ENCODE measurements at places on chromosomes 16 and 17.
A peak's percentile ranks its signal among the peaks of the same experiment; 100 is the strongest.

DNA sequence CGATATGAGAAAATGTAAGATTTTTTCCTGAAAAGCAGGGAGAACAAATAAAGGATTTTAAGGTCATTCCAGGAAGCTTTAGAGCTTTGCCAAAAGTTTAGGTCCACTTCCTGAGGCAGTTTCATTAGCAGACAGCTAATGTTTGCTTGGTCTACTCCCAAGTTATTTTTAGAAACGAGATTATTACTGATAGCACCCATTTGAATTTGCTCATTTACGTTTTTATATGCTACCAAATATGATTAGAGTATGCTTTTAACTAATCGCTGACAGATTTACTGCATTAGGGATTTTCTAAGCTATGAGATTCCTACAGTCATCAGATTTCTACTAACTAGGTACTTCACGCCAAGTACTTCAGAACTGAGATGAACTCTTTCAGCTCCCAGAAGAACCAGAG lies 98.1 kb downstream of the WNT3 start:
- no peak for DNase-seq

- no peak for DNase-seq
Measured at GRCh38 chr16:86520317-86521210, 10.2 kb downstream of the FOXF1 start.

- no peak for DNase-seq
Measured at GRCh38 chr16:12168074-12169000, 191.8 kb downstream of the SNX29 start.

DNA sequence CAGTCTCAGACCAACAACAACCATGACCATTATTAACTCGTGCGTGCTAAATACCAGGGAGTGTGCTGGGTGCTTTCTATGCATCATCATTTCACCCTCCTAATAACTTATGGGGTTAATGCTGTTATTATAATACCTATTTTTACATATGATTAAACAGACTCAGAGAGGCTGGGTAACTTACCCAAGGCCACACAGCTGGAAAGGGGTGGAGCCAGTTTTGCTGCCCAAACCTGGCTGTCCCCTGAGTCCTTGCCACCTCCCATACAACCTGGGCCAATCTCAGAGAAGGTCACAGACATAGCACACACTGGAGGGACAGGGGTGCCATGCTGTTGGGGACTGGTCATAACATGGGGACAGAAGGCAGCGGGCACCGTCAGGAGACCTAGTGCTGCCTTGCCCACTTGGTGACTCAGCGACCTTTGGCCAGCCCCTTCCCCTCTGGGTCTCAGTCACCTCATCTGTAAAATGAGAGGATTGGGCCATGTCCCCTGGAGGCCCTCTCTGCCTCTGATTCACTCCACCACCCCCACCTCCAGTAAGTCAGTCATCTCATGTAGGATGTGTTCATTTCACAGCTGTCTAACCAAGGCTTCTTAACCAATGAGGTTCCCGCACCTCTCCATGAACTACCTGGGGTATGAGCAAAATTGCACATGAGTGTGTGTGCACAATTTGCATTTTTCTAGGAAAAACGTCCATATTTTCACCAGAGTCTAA lies 11.4 kb upstream of the FADS6 start:
- DNase-seq, result no peak

DNA sequence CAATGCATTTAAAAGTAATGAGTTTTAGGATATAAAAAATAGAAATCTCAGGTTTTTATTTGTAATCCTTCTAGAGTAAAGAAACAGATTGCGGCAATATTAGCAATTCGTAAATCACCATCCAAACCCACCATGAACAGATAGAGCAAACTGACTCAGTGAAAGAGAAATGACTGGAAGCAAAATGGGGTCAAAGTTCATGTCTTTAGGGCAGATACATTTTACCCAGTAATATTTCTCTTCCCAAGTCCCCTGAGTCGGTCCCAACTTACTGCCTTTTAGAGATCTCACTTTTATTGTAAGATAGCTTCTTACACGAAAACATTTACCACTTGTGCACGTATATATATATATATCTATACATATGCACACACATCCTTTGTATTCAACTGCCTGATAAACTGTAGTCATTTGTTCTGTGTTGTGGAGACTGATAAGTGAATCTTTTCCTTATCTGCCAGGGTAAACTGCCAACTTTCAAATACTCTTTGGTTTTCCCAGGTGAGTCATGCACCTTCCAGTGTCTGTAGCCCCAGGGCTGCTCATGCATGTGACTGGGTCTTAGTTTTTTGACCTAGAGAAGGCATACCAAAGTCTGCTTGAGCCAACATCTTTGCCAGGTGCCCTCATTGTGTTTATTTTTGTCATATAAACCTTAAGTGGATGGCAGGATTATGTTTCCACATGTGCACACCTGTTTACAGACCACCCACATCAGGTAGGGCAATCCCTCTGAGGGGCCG lies 7.8 kb upstream of the IRF8 start:
- DNase-seq, result no peak

DNA sequence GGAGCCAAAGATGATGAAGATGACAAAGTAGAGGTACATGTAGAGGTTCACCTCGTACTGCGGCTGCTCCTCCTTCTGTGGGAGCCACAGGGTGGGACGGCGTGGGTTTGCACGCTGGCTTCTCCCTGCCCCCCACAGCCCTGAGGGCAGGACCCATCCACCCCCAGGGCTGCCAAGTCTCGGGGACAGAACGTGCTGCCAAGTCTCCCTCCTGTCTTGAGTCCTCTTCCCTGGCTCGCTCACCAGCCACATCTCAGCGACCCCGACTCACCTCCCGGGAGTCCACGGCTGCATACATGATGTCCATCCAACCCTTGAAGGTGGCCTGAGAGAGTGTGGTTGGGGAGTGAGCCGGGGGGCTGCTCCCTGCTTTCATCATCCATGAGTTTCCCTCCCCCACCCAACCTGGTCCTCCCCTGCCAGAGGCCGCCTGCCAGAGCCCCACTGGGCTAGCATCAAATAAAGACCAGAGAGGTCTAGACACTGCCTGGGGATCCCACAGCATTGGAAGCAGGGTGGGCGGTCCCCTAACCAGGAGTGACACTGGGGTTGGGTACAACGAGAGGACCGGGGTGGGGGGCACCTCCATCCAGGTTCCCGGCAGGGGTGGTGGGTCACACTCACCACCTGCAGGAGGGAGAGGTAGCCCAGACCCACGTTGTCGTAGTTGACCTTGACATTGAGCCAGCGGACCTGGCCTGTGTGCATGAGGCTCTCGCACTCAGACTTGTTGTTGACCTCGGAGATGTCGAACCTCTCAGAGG lies 12.8 kb upstream of the CD79B start:
- no peak for DNase-seq

GRCh38 chr17:74077231-74077630 lies 126.2 kb upstream of the RPL38 start:
- no peak for DNase-seq

GRCh38 chr17:385836-386140 lies 33.2 kb upstream of the RPH3AL start:
- DNase-seq, result no peak

DNA sequence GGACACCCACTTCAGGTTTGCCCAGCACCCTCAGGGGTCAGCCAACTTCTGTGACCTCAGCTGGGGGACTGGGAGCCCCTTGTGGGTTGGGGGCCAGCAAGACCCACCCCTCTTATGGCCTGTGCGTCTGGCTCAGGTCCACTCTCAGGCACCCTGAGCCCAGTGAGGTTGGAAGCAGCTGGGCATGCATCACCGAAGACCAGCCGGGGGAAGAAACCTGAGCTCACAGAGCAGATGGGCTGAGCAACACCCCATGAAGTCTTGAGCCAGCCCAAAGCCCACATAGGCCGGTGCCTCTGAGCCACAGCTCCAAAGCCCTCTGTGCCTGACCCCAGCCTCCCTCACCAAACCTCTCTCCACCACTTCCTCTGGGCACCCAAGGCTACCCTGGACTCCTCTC lies 166.7 kb downstream of the RBFOX3 start:
- DNase-seq, result no peak

DNA sequence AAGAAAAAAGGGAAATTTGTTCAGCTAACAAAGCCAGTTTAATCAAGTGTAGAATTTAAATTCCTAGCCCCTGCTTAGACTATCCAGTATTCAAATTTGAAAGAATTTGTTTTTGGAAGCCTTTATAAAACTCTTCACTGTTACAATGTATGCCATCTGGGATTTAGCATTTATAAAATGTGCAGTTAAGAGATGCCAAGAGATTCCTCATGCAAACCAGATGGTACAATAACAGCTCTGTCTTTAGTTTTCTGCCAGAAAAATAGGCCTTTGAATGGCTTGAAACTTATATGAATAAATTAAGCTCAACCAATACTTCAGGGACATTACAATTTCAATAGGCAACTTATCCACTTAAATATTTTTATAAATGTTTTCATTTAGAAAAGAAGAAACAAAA lies 6.8 kb upstream of the ANKS4B start:
- peak; percentile 2 for DNase-seq

DNA sequence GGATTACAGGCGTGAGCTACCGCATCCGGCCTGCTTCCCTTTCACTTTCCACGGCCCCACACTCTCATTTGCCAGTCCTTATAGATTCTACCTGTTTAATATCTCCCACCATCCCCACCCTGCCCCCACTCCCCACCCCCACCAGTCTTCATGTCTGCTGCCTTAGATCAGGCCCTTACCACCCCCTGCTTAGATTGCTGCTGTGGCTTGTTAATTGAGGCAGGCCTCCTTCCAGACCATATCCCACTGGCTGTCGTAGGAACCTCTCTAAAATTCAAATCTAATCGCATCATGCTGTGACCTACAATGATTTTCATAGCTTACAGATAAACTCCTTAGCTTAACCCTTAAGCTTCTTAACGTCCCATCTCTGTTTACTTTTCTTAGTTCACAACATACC lies 4.9 kb downstream of the IQCK start:
- no peak for DNase-seq

GRCh38 chr17:48644910-48645557 lies 18.9 kb upstream of the HOXB9 start:
- no peak for DNase-seq

DNA sequence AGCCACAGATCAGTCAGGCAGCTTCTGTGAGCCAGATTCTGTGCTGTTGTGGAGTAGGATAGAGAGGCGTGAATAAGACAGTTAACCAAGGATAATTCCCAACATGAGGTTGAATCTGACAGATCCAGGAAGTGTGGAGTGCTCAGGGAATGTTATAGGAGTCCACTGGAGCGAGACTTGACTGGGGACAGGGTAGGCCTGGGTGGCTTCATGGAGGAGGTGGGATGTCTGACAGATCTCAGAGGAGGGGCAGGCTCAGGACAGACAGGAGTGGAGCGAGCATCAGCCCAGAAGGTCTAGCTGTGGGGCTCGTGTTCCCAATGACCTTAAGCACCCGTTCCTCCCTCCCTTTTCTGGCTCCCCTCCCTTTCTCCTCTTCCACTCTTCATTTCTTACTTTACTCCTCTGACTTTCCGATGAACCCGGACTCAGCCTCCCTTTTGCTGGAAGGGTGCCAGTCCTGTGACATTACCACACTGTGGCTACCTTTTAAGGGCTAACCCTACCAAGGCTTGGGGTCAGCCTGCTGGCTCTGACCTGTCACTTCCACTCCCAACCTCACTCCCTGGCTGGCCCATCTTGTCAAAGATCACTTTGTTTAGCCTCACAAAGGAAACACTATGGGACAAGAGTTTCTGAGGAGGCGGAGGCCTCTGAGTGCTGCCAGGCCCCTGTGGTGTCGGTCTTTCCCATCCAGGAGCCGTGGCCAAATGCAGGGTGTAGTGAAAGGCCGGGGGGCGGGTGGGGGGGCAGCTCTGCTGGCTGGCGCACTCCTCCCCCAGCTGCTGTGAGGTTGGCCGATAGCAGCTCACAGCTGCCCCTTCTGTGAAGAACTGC lies 28.5 kb upstream of the EFCAB13 start:
- DNase-seq, result no peak

- DNase-seq, result no peak
Measured at GRCh38 chr16:66207139-66207882, 159.2 kb upstream of the CDH5 start.

- DNase-seq, result peak; percentile 62
Measured at GRCh38 chr17:50865060-50865867, 890 bp downstream of the TOB1 start.

DNA sequence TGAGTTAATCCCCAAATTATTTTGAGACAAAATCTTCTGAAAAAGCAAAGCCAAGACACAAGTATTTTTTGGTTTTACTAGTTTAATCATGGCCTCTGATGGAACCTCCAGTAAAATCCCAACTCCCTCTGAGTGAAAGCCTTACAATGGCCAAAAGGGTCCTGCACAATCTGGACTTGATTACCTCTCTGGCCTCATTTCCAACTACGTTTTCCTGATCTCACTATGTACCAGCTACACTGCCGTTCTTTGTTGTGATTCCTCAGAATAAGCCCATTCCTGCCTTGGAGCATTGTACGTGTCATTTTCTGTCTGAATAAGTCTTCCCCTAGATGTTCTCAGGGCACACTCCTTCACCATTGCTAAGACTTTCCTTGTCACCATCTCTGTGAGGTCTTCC lies 37.3 kb downstream of the SPOP start:
- no peak for DNase-seq

DNA sequence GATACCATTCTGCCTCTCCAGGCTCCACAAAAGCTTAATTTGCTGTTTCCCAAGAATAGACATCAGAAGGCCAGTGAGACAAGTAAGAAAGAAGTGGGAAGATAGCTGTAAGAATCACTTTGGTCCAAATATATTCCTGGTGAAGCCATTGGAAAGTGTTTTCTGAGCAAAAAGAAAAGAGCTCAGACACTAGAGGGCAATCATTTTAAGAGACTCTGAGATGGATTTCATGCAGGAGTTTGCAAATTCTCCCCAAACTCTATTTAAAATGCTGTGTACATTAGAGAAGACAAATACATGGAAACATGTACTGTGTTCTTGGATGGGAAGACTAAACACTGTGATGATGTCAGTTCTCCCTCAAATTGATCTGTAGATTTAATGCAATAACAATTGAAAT lies 8.0 kb upstream of the SLC6A2 start:
- no peak for DNase-seq

- no peak for DNase-seq
Measured at GRCh38 chr17:3026856-3027751, 36.3 kb downstream of the OR1D5 start.

GRCh38 chr16:50671644-50672260 lies 9.4 kb downstream of the SNX20 start:
- DNase-seq, result no peak

DNA sequence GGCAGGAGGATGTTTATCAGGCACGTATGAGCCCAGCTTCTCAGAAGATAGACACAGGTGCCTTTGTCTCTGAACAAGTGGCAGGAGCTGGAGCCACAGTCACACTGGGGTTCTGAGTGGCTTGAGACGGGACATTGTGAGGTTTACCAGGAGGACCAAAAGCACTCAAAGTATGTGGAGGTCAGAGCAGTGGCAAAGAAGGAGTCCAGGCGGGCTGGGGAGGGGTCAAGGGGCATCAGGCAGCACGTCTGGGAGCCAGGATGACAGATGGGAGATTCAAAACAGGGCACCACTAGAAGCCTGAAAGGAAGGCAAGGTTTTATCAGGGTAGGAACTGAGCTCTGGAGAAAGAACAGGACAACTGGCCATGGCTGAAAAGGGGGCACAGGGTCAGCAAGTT lies 67.2 kb upstream of the MARCHF10 start:
- DNase-seq, result no peak

GRCh38 chr16:81855552-81856153 lies 76.6 kb downstream of the PLCG2 start:
- DNase-seq, result no peak

GRCh38 chr17:59505610-59506276 lies 59.7 kb upstream of the DHX40 start:
- no peak for DNase-seq

All from hindlimb muscle (tissue), 1 donor.